ENCODE measurements at places on chromosomes 3 and 15.

GRCh38 chr15:63211549-63211948 is 22.1 kb downstream of the RAB8B start:
- no peak for DNase-seq

DNA sequence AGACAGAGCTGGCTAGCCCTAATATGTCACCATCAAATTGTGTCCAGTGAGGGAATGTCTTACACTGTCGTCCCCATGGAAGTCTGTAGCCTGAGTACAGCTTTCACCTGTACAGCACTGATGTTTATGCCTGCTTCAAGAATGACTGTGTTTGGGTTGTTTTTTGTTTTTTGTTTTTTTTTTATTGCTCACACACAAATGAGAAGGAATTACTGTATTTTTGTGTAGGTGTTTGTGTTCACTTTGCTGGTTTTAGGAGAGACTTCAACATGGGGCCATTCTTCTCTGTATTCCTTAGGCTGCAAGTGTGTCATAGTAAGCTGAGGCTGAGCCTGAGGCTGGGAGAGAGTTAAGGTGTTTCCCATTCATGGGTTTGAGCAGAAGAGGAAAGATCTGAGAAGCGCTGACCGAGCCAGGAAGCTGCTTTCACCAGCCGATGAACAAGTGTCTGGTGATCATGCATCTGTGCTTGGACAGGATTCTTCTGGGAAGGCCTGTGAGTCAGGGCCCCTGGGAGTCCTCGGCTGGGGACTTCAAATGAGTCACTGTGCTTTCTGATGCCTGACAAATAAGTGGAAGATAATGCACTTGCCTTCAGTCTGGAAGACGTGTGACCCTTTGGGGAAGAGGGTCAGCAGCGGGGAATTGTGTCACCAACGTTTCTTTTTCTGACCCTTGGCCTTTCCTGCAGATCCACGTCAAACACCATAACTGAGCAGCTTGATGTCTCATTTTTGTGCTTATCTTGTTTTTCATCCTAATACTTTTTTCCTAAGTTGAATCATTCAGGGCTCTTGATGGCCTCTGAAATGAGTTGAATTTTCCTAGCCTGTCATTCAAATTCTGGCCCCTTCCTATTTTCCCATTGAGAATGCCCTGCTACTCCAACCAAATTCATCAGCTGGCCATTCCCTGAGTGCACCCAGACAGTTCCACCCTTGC is 36.7 kb upstream of the ZBTB38 start:
- DNase-seq: peak; percentile 94

DNA sequence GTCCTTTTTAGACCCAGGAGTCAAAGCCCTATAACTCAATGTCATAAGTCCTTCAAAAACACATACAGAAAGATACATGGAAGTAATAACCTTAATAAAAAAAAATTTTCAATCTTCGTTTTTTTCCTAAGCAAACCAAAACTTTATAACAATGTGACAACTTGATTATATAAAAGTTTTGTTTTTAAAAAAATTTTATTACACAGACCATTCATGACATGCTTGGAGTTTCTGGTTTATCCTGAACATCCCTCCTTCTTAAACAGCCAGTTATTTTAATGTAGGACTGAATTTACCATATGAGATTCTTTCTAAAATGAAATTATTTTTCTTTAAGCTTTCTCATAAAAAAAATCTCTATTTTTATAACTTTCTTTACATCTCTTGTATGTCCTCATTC is 30.7 kb downstream of the IQCF6 start:
- DNase-seq: no peak

DNA sequence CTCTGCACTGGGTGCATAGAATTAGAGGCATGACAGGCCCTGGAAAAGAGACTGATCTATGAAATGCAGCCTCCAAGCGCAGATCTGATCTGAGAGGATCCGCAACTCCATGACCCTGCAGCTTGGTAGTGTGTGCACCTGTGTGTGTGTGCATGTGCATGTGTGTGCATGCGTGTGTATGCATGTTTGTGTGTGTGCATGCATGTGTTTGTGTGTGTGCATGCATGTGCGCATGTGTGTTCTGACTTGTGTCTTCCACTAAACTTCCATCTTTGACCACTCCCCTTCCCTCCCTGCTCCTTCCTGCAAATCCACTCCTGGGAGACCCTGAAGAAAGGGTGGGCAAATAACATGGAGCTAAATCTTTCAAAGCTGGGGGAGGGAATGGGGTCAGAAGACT is 256.9 kb downstream of the PLCL2 start:
- no peak for DNase-seq

GRCh38 chr3:152193673-152194267 is 75.0 kb upstream of the MBNL1 start:
- DNase-seq: peak; percentile 31

DNA sequence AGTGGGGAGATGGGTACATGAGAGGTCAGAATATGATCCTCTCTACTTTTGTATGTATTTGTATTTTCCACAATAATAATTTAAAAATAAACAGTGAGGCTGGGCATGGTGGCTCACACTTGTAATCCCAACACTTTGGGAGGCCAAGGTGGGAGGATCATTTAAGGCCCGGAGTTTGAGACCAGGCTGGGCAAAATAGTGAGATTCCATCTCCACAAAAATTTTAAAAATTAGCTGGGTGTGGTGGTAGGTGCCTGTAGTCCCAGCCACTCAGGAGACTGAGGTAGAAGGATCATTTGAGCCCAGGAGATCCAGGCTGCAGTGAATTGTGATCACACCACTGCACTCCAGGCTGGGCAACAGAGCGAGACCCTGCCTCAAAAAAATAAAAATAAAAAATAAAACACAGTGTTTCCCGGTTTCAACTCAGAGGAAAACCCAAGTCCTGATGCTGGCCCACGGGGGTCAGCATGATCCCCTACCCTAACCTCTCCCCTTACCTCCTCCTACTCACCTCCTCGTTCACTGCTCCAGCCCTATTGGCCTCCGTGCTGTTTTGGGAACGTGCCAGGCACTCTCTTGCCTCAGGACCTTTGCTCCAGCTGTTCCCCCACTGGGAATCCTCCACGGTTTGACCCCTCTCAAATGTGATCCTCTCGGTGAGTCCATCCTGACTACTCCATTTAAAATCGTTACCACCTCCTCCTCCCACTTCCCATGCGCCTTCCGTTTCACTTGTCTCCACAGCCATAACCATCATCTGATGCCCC is 2.9 kb upstream of the KLHL40 start:
- DNase-seq: no peak

GRCh38 chr15:67922971-67923945 is 83.4 kb upstream of the RNU6-1 start:
- peak; percentile 11 for DNase-seq
